ENCODE measurements at places on chromosomes 7 and 10.

GRCh38 chr7:11726001-11726793, 105.8 kb downstream of the THSD7A start:
- no peak for DNase-seq

- peak; percentile 70 for DNase-seq
Observed at GRCh38 chr7:50206453-50207250, 97.9 kb upstream of the IKZF1 start.

DNA sequence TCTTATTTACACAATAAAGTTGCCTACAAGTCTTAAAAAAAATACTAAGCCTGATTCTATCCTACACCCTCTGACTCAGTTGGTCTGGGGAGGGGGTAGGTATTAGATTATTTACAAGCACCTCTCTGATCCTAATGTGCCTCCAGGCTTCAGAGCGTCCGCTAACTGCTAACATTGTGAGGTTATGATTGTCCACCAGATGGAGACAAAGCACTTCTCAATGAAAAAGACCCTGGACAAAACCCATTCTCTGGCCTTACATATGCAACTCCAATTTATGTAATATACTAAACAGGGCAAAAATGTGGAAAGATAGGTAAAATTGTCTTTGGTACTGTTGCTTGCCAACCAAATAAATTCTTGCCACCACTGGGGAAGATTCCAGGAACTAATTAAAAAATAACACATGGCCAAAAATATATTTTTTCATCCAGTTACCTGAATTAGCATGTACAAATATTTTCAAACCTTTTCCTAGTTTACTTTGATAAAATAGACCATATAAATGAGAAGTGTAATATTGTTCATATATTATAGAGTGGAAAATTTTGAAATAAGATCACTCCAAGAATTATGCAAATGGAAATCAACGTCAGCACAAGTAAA, 92.4 kb downstream of the KIF20B start:
- no peak for DNase-seq

- no peak for DNase-seq
Observed at GRCh38 chr10:36624551-36625100, 500.8 kb upstream of the ANKRD30A start.

- no peak for DNase-seq
Observed at GRCh38 chr7:29291723-29292618, 97.4 kb downstream of the CHN2 start.

DNA sequence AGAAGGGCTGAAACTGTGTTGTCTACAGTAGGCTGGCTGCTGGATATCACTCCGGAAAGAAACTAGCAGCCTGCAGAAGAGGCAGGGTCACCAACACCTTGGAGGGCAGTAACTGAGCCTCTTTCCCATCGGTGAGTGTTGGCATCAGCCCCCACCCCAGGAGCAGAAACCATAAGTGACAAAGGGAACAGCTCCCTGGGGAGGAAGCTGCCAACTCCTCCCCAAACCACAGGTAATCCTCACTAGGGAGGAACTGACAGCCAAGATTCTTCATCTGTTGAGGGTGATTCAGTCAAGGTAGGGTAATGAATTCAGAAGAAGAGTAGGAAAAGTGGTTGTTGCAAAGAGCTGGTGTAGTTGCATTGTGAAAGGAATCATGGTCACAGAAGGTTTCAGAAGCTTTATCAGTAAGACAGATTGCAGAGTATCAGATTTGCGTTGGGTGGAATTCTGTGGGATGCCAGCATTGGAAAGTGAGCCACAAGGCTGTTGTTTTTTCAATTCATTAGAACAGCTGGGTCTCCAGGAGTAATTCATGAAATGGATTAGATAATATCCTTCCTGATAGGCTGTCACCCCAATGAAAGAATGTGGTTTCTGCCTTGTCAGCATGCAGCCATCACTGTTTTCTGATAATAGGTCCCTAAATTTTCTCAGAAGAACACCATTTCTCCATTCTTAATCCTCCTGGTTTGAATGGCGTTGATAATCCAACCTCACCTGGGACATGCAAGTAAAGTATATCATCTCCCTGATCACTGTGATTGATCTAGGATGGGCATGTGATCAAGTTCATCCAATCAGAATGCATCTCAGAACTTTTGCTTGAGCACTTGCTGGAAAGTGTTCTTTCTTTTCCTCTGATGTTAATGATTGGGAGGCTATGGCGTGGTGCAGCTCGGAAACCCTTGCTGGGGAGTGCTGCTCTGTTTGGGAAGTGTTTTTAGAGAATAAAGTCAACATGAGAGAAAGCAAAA, 75.0 kb upstream of the CTBP2 start:
- no peak for DNase-seq

GRCh38 chr10:7787857-7788638, at the start of the genes ATP5F1C and KIN:
Gene ATP5F1C, plus strand, starts transcription at chr10:7788177. Its CDS starts 31 bp downstream, at chr10:7788208.
Gene KIN, minus strand, starts transcription at chr10:7787993. Its CDS starts 60 bp downstream, at chr10:7787933.
- DNase-seq = peak; percentile 97

DNA sequence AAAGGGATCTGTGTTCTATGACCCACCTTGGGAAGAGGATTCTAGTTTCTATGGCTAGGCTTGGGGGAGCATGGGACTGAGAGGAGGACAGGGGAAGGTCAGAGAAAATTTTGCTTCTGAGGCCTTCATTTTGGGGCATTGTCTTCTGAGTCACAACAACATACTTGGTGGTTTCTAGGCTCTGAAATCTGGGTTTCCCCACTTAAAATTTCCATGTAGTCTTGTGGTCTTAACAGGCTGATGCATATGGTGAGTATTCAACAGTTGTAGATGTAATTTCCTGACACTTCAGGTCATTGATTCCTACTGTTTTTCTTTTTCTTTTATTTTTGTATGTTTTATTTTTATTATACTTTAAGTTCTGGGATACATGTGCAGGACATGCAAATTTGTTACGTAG, 88.5 kb downstream of the ANKRD7 start:
- no peak for DNase-seq

DNA sequence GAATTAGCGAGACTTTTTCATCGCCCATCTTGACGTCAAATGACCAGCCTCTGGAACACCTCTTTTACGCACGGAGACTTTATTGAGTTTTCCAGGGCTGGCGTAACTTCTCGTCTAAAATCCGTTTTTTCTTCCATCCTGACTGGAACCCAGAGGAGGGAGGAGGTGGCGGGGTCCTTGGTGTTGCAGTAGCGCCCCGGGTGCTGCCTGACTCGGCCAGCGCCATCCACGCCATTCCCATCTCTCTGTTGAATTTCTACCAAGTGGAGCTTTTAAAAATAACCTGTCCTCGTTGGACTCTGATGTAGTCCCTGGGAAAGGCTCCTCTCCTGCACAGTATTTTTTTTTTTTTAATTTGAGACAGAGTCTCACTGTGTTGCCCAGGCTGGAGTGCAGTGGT, 155.9 kb downstream of the RGS10 start:
- no peak for DNase-seq

DNA sequence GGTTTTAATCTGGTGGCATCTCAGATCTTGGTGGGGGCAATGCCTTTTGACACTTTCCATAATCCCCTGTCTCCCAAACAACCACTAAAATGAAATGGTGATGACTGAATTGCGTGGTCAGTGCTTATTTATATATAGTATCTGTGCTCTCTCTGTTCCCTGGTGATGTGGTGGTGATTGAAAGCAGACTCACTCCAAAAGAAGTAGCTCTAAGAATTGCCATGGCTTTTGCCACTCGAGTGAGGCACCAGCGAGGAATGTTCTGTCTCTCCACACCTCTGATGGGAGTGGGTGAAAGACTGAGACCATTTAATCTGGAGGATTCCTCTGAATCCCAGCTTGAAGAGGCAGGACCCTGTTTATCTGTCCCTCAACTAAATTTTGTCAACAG, 2.8 kb downstream of the DUSP5 start:
- no peak for DNase-seq

GRCh38 chr7:44470135-44470479, 20.4 kb downstream of the NUDCD3 start:
- no peak for DNase-seq

GRCh38 chr7:27427416-27427815, 184.8 kb downstream of the EVX1 start:
- no peak for DNase-seq

DNA sequence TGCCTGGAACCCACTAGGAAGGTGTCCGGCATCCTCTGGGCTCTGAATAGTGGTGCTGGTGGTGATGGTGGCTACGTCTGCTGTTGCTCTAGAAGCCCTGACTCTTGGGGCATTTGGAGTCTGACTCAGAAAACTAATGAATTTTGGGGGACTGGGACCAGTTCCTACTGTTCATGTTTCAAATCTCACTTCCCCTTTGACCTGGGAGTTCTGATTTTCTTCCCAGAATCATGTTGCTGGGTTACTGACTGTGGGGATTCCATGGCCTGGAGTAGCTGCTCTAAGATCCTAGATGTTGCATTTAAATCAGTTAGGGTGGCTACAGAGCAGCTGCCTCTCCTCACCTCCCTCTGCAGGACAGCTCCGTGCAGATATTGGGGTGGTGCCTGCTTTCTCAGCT, 3.2 kb downstream of the TSPAN33 start:
- DNase-seq = no peak

GRCh38 chr7:133910761-133911160, 216.4 kb upstream of the LRGUK start:
- no peak for DNase-seq

DNA sequence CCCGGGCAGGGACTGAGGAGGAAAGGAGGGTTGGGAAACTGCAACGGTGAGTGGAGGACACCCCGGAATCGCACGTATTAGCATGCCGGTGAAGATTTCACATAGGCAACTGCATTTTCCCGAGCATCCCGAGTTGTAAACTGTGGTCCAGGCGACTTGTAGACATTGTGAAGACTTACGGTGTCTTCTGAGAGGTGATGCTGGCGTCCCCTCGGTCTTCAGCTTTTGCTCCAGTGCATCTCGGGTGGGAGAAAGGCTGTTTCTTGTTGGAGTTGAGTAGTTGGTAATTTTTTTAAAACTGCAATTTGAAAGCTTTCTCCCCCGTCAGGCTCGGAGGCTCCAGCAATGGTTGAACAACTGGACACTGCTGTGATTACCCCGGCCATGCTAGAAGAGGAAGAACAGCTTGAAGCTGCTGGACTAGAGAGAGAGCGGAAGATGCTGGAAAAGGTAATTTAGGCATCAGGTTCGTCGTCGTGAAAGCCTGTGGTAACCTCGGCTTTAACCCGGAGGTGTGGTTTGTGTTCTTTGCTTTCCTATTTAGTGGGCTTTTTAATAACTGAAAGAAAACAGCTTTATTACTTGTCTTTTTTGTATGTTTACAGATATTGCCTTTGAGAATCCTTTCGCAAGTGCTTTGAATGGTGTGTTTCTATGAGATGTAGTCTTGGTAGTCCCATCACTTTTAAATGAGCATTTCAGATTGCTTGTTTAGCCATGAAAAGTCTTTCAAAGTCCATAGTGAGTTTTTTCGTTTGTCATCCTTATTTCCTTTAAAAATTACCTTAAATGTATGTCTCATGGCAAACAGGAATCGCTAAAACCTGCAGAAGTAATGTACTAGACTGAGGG, 687 bp downstream of the HELLS start:
- DNase-seq = no peak

DNA sequence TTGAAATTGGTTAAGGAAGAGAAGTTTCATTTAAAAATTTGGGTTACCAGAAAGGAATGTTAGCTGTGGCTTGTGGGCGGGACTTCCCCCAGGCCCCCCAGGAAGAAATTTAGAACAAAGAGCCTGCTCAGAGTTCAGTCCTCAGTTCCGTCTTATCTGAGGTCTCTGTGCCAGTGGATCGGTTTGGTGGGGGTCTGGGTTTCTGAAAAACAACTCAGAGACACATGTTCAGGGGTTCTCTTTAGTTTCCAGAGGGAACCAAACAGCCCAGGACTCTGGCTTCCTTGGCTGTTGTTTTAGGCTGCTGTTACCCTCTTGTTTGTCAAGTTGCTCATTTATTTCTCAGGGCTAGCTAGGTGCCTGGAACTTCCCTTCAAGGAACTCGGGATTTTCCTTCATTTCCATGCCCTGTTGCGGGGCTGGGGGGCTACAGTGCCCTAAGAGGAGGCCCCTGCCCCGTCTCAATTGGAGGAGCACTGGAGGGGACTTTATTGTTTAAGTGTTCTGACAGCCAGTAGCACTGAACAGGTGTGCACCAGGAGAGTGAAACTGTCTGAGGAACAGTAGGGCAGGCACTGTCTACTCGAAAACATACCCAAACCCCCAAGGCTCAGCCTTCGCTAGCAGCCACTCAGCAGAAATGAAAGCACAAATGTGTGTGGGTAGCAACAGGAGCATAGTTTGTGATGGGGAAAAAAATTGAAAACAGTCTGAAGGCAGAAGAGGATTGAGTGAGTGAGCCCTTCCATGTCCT, 59.9 kb downstream of the ALOX5 start:
- DNase-seq = no peak

DNA sequence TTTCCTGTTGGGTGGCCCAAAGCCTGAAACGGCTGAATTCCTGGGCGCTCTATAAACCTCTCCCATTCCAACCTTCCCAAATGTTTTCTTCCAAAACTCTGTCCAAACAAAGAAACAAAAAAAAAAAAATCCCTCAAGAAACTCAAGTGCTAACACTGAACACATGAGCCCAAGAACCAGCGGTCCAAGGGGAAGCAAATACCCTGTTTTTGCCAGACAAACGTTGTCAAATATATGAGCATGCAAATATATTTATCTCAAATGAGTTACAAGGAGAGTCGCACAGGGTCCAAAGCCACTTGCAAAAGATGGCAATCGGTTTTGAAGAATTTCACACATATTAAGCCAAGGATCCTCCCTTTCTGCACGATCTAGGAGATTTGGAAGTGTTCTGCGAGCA, 23.3 kb upstream of the EMX2 start:
- DNase-seq = no peak

- no peak for DNase-seq
Observed at GRCh38 chr7:73758581-73759138, 11.4 kb downstream of the CLDN3 start.

- DNase-seq = no peak
Observed at GRCh38 chr7:148276314-148277041, 314.1 kb upstream of the C7orf33 start.

DNA sequence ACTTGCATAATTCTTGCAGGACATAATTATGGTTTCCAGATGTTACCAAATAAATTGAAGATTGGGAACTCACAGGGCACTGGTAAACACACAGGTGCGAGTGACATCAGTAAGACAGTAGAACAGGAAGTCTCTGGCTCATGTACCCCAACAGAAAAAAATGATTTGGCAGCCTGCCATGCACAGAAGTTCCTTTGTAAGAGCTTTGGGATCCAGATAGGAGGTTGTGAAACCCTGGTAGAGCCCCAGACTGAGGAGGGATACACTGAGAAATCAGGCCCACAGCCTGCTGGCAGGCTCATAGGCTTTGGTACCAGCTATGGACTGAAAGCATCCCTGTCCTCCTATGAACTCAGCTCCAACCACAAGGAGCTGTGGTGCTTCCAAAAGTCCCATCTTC, 118.0 kb downstream of the COBL start:
- DNase-seq = no peak

- DNase-seq = no peak
Observed at GRCh38 chr10:125455431-125455830, 227.5 kb downstream of the TEX36 start.

GRCh38 chr10:113486531-113486930, 66.3 kb upstream of the HABP2 start:
- DNase-seq = no peak

- no peak for DNase-seq
Observed at GRCh38 chr10:108452533-108452932, 1288.0 kb upstream of the SORCS1 start.

DNA sequence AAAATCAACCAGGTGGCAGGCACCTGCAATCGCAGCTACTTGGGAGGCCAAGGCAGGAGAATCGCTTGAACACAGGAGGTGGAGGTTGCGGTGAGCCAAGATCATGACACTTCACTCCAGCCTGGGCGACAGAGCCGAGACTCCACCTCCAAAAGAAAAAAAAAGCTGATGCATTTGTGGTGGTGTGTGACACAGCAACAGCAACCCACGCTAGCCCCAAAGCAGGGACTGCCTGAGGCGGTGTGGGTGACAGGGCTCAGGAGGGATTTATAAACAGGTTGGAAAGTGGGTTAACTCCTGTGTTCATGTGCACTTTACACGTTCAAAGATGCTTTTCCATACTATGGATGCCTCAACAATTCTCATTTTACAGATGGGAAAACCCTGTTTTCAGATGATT, 395.9 kb upstream of the PODXL start:
- no peak for DNase-seq

Measured in stimulated activated CD8-positive, alpha-beta memory T cell treated with anti-CD3 and anti-CD28 coated beads, Interleukin-15, amount 100 ng/mL, for 4 hours (primary cell).